ENCODE measurements at places on chromosomes 13 and 19.

- DNase-seq = no peak
Observed at GRCh38 chr19:27794494-27795042, 1418.4 kb downstream of the UQCRFS1 start.

GRCh38 chr19:13961826-13962698 is 9.8 kb downstream of the DCAF15 start:
- no peak for DNase-seq

- no peak for DNase-seq
Observed at GRCh38 chr13:45199711-45200110, 1.1 kb downstream of the KCTD4 start.

- no peak for DNase-seq
Observed at GRCh38 chr13:43880214-43880855, 631 bp downstream of the LACC1 start.

DNA sequence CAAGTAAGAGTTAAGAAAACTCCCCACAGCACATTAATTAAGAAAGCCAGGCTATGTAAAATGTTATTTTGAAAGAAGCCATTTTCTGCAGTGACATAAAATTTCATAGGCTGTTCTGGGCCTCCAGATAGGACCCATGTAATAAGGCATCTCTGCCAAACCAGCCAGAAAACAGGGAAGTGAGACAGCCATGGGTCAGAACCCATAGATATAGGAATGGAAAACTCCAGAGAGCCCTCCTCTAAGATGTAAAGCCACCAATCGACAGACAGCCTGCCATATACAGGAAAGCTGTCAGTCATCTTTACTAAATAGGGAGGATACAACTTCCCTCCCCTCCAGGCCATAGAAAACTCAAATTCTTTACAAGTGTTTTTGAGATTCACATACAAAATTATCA is 493.3 kb downstream of the COG6 start:
- no peak for DNase-seq

- DNase-seq = no peak
Observed at GRCh38 chr19:40246292-40247073, 20.0 kb upstream of the CCNP start.

- DNase-seq = no peak
Observed at GRCh38 chr19:9309974-9310446, 372 bp upstream of the ZNF699 start.

- no peak for DNase-seq
Observed at GRCh38 chr19:3645726-3646125, 19.1 kb upstream of the CACTIN start.

DNA sequence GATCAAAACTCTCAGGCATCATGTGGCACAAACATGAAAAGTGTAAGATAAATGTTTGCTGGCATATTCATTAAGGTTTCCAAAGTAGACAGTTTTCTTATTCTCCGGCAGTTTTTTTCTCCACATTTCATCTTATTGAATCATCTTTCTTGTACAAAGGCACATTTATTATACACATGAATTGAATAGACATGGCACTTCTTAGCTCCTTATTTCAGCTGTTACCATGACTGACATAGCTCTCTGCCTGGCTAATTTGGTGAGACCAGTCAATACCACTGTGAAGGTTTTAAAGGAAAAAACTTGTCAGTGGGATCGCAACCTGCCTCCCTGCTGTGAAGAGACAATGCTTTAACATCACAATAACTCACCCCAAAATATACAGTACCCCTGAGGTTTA is 285.0 kb upstream of the PCDH20 start:
- no peak for DNase-seq

GRCh38 chr13:98384739-98385138 is 192.2 kb downstream of the STK24 start:
- no peak for DNase-seq

DNA sequence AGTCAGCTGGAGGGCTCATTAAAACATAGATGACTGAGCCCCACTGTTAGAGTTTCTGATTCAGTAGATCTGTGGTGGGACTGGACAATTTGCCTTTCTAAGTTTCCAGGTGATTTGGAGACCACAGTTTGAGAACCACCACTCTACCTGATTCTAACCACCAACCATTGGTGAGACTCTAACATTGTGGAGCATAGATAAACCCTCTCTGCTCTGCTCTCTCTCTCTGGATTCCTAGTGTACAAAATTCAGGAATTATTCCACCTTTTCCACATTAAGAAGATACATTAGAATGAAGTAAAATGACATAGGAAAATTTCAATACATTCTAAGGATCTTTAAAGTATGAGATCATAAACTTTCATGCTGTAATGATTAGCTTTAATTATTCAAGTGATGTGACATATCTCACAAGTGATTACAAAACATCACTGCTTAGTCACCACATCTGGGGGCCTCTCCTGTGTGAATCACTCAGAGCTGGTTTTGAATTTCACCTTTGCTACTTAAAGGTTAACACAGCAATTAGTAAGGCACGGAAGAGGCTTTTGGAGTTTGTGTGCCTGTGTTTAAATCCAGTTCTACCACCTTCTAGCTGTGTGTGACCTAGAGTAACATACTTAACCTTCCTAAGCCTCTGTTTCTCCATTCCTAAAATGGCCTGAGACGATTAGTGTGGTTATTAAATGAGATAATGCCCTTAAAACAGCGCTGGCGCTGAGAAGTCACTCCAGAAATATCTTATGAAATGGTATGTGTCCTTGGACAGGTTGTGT is 78.5 kb upstream of the NBEA start:
- no peak for DNase-seq

- no peak for DNase-seq
Observed at GRCh38 chr13:60152904-60153303, 10.8 kb downstream of the DIAPH3 start.

- no peak for DNase-seq
Observed at GRCh38 chr19:18768997-18769891, 21.9 kb downstream of the COMP start.

DNA sequence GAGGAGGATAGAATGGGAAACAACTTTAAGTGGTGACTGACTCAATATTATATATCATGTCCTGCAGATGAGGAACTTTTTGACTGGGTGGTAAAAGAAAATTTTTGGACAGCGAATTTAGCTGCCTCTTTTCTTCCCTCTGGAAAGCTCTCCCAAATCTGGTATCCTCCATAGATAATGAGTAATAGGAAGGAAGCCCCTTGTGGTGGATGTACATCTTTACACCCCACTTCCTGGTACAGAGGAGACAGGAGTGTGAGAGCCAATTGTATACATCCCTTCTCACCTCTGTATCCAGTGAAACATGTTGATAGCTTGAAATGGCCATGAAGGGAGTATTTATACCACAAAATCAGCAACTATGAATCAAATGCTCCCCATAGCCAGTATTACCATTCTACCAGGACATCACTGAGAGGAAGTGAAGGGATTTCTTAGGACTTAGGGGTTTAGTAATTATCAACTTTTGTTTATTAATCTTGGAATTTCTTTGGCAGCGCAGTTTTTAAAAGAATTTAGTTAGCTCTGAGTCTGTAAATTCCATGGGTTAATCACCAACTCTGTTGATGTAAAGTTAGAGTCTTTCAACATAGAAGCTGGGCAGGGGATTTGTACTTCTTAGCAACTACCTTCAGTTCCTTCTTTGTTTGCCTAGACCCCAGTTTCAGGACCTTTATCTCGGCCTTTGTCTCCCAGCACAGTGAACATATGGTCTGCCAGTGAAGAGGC is 17.0 kb upstream of the TDRD3 start:
- DNase-seq = no peak

DNA sequence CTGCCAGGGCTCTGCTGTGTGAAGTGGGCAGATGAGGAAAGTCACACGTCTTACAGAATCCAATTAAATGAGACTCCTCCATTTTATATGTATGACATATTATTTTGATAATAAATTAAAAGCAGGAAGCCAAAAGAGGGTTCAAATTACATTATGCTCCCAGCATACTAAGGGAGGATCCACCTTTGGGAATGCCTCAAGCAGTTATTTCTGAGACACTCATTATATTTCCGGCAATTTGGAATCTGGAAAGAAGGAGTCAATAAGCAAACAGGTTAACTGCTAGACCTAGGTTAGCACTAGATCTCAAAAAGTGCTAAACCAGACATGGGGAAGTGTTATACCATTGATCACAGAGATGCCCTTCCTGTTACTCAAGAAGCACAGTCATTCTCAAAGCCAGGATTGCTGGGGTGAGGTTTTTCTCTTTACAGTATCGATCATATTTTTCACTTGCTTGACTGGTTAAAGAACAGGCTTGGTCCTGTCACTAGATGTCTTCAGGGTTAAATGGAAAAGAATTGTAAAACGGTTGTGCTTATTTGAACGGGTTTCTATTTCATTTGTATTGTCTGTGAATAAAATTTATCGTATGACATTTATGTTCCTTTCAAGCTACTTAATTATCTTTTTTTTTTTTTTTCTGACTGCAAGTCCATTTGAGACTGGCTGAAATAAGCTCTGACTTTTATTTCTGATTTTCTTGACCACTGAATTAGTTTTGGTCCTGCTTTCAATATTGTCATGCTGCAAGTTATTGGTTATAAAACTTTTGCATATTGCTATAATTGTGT is 523.2 kb downstream of the KLF12 start:
- no peak for DNase-seq

Data from CD4-positive, alpha-beta T cell treated with Interleukin-4 for 4 hours (primary cell).